ENCODE measurements at places on chromosomes 6 and 20.

DNA sequence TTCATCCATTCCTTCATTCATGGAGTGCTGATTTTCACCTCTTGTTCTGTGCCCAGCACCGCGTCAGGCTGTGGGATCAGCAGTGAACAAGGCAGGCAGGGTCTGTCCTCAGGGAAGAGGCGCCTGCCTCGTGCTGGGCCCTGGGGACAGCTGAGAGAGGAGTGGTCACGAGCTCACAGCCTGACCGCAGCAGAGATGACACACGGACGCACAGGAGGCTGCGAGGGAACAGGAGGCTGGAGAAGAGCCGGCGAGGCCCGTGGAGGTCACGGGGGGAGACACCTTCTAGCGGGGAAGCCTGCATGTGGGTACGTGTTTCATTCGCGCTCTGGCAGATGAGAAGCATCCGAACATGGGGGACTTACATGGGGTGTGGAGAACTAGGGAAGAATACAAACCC lies 27.5 kb downstream of the PXDC1 start:
- DNase-seq: no peak

- peak; percentile 60 for DNase-seq
These were observed 1.0 kb downstream of the NCOA6 start for GRCh38 chr20:34824452-34824805.

- no peak for DNase-seq
These were observed 4.5 kb upstream of the SGK2 start for GRCh38 chr20:43554369-43554768.

DNA sequence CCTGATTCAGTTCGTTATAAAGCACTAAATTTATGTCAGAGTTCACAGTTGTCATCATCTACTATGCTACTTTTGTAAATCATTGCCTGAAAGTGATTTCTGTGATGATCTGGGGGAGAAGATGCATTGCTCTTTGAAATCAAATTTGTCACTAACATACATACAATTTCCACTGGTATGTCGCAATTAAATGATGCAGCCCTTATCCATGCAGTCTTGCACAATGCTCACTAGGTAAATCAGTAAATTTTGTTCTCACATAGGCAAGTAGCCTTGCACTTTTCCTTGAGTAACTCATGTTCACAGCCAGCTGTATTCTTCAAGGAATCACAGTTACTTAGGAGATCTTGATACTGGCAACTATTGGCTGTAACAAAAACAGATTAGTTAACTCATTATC lies 20.8 kb downstream of the CRISP2 start:
- no peak for DNase-seq

GRCh38 chr20:723756-724155 lies 44.5 kb downstream of the SLC52A3 start:
- no peak for DNase-seq

GRCh38 chr20:35339007-35339406 lies 46.8 kb upstream of the FAM83C start:
- DNase-seq: no peak

- DNase-seq: no peak
These were observed 21.5 kb downstream of the ASIP start for GRCh38 chr20:34262488-34263288.

DNA sequence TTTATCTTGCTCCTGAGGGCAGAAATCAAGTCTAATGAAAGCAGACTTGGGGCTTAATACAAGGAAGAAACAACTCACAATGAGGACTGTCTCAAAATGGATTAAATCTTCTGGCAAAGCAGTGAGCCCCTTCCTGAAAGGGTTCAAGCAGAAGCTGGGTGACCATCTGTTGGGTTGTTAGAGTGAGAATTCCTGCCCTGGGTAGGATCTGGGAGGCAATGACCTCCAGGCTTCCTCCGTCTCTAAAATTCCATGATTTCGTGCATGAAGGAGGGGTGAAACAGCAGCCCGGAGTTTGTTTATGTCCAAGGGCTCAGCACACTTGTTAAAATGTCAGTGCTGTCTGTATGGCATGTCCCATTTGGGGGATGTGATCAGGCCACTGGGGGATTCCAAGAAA lies 64.0 kb upstream of the KCNK16 start:
- DNase-seq: no peak

- DNase-seq: no peak
These were observed 40.2 kb downstream of the PLEKHG1 start for GRCh38 chr6:150639823-150640331.

- no peak for DNase-seq
These were observed 19.0 kb upstream of the KIFC1 start for GRCh38 chr6:33372526-33373123.

DNA sequence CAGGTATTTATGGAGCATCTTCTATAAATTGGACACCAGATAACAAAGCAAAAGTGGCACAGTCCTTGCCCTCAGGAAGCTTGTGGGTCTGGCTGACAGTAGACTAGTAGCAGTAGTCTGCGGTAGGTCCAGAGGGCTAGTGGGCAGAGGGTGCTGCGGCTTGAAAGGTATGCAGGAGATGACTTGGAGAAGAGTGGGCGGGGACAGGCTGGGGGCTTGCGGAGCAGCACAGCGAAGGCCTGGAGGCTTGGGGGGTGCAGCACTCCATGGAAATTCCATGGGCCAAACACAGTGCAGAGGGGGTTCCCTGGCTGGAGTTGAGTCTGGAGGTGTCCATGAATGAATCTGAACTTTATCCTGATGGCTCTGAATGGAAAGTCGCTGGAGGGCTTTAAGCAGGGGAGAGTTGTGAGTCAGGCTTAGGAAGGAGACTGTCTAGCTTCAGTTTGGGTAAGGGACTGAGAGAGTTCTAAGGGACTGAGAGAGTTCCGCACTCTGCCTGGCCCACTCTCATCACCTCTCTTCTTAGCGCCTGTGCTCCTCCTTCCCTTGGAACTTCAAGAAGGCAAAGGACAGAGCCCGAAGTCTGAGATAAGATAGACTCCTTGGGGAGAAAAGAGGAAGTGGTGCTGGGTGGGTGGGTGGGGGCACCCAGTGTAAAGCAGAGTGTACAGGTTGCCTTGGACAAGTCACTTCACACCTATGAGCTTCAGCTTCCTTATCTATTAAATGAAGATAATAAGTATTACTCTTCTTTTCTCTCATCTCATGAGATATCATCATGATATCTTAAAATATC lies 8.8 kb downstream of the PKIG start:
- DNase-seq: no peak

GRCh38 chr20:9557411-9557810 lies 43.0 kb downstream of the LAMP5 start:
- no peak for DNase-seq

DNA sequence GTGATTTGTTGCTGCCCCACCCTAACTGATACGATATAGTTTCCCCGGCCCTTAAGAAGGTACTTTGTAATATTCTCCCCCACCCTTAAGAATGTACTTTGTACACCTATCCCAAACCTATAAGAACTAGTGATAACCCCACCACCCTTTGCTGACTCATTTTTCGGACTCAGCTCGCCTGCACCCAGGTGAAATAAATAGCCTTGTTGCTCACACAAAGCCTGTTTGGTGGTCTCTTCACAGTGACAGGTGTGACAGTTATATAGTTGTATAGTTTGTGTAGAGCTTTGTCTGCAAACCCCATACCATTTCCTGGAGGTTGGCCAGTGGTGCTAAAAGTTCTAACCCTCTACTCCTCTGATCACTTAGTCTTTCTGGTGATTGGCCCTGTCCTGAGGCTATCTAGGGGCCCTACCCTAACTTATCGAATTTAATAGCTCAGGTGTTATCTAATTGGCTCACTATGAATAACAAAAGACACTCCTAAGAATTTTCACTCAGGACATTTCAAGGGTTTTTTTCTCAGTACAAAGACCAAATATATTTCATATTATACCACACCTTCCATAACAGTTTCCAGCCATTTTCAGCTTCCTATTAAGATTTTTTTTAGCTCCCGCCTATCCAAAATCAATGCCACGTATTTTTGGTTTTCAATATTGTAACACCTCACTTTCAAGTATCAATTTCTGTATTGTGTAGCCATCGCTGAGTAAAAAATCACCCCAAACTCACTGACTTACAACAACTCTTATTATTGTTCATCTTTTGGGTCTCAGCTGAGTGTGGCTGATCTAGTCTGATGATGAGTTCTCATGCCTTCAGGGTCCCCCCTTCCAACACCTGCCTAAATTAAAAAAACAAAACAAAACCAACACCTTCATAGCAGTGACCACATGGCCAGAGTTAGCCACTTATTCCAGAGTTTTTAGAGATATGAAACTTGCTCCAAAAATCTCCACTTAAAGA lies 9.8 kb upstream of the BTN1A1 start:
- DNase-seq: no peak

GRCh38 chr6:108581932-108582475 lies 21.3 kb downstream of the FOXO3 start:
- DNase-seq: no peak

DNA sequence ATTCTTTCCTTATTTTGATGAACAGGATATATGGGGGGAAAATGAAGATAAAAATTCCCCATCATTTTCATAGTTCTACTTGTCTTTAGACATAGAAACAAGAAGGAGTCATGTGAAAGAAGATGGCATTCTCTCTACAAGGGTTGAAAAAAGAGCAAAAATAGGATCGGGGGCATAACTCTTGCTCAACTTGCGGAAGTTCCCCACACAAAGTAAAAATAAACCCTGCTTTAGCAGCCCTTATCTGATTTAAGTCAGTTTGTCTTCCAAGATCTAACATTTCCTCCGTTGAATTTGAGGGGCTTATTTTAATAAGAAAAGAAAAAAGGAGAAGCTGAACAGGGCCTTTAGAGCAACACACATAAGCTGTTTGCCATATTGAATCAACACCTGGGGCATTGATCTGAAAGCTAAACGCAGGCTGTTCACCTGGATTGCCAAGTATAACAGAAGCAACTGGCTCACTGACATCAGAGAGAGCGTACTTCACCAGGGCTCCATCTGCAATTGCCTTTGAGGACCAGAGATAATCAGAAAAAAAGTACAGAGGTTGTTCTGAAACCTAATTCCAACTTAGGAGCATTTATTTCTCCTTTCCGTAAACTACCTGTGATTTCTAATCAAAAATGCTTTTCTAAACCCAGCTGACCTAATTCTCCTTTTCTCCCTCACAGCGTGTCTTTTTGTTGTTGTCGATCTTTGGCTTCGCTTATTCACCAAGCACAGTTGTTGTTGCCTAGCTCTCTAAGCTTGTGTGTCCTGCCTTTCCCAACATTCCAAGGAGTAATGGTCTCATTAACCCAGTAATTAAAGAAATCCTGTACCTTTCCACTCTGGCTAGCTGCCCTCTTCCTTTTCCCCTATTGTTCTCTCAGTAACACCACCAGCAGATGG lies 568.0 kb downstream of the KIF16B start:
- no peak for DNase-seq
